Activated CD4-positive, alpha-beta memory T cell treated with anti-CD3 and anti-CD28 coated beads, Interleukin-2, amount 10 ng/mL, durations not matched to agents 7 days and 5 days (primary cell): ENCODE measurements at places on chromosomes 3 and 15.

- no peak overlapping the region for H3K27ac ChIP-seq
- H3K4me3 ChIP-seq = no peak overlapping the region
- no peak for DNase-seq
- H3K4me1 ChIP-seq = peaks cover 31% of the 10 kb centered on the region
Observed at GRCh38 chr15:64000183-64000951, 45.9 kb downstream of the DAPK2 start.

GRCh38 chr3:50418850-50419249 lies 59.5 kb upstream of the TMEM115 start:
- H3K27me3 ChIP-seq = no peaks in the 10 kb centered on the region
- H3K4me1 ChIP-seq = peaks cover 2% of the 10 kb centered on the region

DNA sequence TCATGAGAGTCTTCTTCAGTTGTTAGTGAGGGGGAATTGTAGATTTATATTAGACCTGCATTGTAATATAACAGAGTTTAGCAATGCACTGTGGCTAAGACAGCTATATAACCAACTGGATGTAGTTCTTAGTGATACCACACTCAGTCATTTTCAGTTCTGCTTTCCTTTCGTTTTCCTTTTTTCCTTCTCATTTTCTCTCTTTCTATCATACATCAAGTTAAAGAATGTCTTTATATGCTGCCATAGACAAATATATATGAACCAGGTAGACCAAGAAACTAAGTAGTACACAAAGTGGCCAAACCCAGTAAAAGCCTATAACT lies 43.7 kb upstream of the CD47 start:
- H3K4me1 ChIP-seq = peaks cover 69% of the 10 kb centered on the region
- peak overlapping the region; percentile 83 for H3K27ac ChIP-seq
- peaks cover 78% of the 10 kb centered on the region for H3K36me3 ChIP-seq
- peak overlapping the region; percentile 74 for H3K4me3 ChIP-seq
- DNase-seq = no peak
- no peaks in the 10 kb centered on the region for H3K27me3 ChIP-seq

DNA sequence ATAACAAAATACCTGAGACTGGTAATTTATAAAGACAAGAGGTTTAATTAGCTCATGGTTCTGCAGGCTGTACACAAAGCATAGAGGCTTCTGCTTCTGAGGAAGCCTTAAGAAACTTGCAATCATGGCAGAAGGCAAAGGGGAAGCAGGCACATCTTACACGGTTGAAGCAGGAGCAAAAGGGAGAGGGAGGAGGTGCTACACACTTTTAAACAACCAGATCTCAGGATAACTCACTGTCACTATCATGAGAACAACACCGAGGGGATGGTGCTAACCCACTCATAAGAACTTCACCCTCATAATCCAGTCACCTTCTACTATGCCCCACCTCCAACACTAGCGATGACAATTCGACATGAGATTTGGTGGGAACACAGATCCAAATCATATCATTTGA lies 54.4 kb downstream of the ATP8B4 start:
- no peak for DNase-seq
- peaks cover 45% of the 10 kb centered on the region for H3K4me1 ChIP-seq
- no peak overlapping the region for H3K27ac ChIP-seq
- H3K27me3 ChIP-seq = peaks cover 6% of the 10 kb centered on the region
- peaks cover 29% of the 10 kb centered on the region for H3K36me3 ChIP-seq

DNA sequence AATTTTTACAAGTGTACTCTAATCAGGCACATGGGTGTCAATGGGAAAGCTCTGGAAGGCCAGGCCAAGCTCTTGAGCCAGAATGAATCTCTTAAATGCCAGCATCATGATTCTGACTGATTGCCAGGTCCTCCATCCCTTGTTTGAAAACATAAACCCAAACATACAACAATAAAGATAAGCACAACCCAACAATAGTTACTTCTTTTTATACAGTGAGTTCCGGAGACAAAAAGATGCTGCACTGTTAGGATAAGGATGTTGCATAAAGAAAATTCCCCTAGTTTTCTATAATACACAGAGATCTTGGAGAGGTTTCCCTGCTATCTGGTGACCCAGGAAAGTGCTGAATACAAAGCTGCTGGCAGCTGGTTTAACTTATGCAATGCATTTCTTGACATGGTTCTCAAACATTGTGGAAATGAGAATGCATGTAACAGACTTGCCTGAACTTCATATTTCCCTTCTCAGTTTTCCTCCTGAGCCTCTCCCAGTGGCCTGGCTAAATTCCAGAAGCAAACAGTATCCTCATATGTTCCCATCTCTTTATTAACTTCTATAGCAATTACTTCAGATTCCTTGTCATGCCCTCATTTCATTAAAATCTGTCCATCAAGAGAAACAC lies 180.1 kb upstream of the PRICKLE2 start:
- H3K4me3 ChIP-seq = no peak overlapping the region
- H3K27ac ChIP-seq = no peak overlapping the region
- no peaks in the 10 kb centered on the region for H3K27me3 ChIP-seq
- no peak for DNase-seq
- H3K36me3 ChIP-seq = no peaks in the 10 kb centered on the region

DNA sequence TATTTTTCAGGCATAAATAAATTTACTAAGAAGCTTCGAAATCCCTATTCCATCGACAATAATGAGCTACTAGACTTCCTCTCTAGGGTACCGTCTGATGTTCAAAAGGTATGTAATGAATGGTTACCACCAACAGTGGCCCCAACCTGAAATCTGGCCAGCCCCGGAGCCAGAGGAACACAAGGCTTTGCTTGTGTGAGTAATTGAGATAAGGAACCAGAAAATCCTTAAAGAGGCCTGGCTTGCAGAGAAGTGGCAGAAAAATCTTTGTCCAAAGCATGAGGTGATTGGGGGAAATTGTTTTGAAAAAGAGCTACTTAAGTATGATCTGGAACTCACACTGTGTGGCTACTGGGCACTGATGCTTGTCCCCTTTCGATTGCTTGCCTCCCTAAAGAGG lies 245.3 kb downstream of the MCTP2 start:
- H3K36me3 ChIP-seq = peaks cover 38% of the 10 kb centered on the region
- H3K4me3 ChIP-seq = no peak overlapping the region
- DNase-seq = no peak
- H3K27me3 ChIP-seq = no peaks in the 10 kb centered on the region
- H3K4me1 ChIP-seq = no peaks in the 10 kb centered on the region

- no peaks in the 10 kb centered on the region for H3K36me3 ChIP-seq
- no peak overlapping the region for H3K27ac ChIP-seq
- peaks cover 19% of the 10 kb centered on the region for H3K4me1 ChIP-seq
Observed at GRCh38 chr3:58584690-58585004, 7.5 kb upstream of the FAM107A start.

GRCh38 chr3:196471551-196471950 lies 32.0 kb downstream of the RNF168 start:
- peaks cover 59% of the 10 kb centered on the region for H3K36me3 ChIP-seq
- peaks cover 22% of the 10 kb centered on the region for H3K4me1 ChIP-seq
- H3K4me3 ChIP-seq = no peak overlapping the region
- DNase-seq = no peak
- H3K27me3 ChIP-seq = no peaks in the 10 kb centered on the region

GRCh38 chr15:75869446-75869845 lies 26.2 kb downstream of the UBE2Q2 start:
- no peaks in the 10 kb centered on the region for H3K27me3 ChIP-seq
- DNase-seq = no peak
- H3K4me3 ChIP-seq = no peak overlapping the region
- no peak overlapping the region for H3K27ac ChIP-seq
- peaks cover 65% of the 10 kb centered on the region for H3K36me3 ChIP-seq

- no peaks in the 10 kb centered on the region for H3K4me1 ChIP-seq
- no peak overlapping the region for H3K27ac ChIP-seq
- DNase-seq = no peak
- H3K27me3 ChIP-seq = no peaks in the 10 kb centered on the region
Observed at GRCh38 chr15:71180986-71181853, 65.9 kb downstream of the THSD4 start.

GRCh38 chr15:96254173-96254572 lies 76.3 kb upstream of the NR2F2 start:
- no peaks in the 10 kb centered on the region for H3K36me3 ChIP-seq
- H3K27ac ChIP-seq = no peak overlapping the region
- DNase-seq = no peak
- H3K4me3 ChIP-seq = no peak overlapping the region
- no peaks in the 10 kb centered on the region for H3K27me3 ChIP-seq

DNA sequence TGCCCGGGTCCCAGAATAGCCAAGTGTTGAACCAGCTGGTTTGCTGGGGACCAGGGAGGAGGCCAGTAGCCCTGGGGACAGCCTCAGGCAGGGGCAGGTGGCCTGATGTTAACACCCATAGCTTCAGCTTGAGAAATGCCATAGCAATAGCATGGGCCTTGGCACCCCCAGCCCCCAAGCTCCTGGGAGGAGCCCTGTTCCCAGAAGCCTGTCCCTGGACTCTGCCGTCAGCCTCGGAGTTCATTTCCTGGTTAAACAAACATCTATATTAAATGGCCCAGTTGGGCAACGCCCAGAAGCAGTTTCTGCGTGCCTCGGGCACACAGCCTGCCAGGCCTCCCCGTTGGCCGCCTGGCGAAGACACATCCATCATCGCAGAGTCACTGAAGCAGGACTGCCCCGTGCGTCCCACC lies 58.2 kb downstream of the FGD5 start:
- H3K36me3 ChIP-seq = no peaks in the 10 kb centered on the region
- no peak overlapping the region for H3K27ac ChIP-seq
- peaks cover 21% of the 10 kb centered on the region for H3K4me1 ChIP-seq
- H3K4me3 ChIP-seq = no peak overlapping the region
- no peak for DNase-seq

- H3K27me3 ChIP-seq = no peaks in the 10 kb centered on the region
- DNase-seq = no peak
- peak overlapping the region; percentile 3 for H3K27ac ChIP-seq
- no peak overlapping the region for H3K4me3 ChIP-seq
- H3K36me3 ChIP-seq = peaks cover 76% of the 10 kb centered on the region
Observed at GRCh38 chr3:177041021-177041729, 156.1 kb downstream of the TBL1XR1 start.

DNA sequence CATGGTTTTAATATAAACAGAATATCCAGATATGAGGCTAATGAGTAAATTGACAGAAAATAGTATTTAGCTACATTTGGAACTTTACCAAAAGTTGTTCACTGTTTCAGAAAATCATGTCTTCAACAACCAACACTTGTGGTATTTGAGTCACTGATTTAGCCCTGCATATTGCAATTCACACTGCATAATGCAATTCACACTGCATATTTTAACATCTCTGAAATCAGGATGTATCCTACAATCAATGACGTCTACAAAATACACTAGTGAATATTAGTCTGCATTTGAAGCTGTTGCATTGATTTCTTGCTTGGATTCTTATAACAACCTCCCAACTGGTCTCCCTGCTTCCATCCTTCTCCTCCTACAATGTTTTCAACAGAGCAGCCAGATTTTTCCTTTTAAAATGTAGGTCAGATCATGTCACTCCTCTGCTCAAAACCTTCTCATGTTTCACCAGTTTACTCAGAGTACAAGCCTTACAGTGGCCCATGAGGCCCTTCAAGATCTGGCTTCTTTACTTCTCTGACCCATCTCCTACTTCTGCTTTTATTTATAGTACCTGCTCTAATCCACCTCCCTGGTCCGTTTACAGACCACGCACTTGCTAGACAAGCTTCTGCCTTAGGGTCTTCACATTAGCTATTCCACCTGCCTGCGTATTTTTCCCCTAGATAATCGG lies 11.4 kb upstream of the RAB11A start:
- H3K4me3 ChIP-seq = no peak overlapping the region
- no peaks in the 10 kb centered on the region for H3K36me3 ChIP-seq
- no peak for DNase-seq
- H3K4me1 ChIP-seq = peaks cover 15% of the 10 kb centered on the region

DNA sequence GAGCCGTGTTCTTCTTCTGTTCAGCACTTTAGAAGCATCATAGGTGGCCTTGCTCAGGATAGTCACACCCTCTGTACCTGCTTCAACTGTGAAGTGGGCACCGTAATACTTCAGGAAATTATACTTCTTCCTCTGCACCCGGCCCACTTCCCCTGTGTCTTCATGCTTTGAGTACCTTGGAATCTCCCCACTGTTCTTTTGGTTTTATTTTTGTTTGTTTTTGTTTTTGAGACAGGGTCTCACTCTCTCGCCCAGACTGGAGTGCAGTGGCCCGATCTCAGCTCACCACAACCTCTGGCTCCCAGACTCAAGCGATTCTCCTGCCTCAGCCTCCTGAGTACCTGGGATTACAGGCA lies 1.7 kb downstream of the P2RY14 start:
- peak; percentile 43 for DNase-seq
- peaks cover 51% of the 10 kb centered on the region for H3K4me1 ChIP-seq
- no peaks in the 10 kb centered on the region for H3K27me3 ChIP-seq

DNA sequence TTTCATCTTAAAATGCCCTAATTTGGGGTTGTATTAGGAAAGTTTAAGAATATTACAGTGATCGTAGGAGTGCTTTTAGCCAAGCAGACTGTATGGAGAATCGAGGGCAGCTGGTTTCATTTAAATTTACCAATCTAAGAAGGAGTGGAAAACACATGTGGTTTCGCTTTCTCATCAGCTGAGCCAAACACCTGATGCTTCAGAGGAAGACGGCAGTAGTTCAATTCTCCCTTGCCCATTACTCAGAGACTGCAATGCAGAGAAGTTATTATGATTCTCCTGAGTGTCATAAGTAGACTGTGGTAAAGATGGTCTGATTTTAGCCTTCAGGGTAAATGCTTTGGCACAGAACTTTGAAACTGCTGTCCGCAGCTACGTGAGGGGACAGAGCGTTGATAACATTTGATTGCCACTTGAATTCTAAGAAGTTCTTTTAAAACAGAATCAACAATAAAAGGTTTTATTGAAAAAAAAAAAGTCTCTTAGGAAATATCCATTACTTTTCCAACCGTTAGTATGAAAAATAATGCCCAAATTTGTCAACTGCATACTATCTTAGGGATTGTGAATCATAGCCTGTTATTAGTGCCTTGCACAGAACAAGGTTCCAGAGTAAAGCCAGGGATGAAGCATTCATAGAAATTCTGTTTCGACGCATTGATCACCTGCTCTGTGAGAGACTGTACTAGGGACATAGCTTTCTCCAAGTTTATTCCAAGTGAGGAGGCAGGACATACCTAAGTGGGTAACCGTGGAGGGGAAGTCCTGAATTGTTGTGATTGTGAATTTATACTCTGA lies 25.6 kb downstream of the LYSMD4 start:
- peak; percentile 40 for DNase-seq
- H3K4me1 ChIP-seq = peaks cover 42% of the 10 kb centered on the region
- H3K4me3 ChIP-seq = peak overlapping the region; percentile 49
- H3K36me3 ChIP-seq = peaks cover 13% of the 10 kb centered on the region
- H3K27ac ChIP-seq = peak overlapping the region; percentile 41

GRCh38 chr3:100395679-100396431 lies 5.0 kb downstream of the TOMM70 start:
- H3K4me3 ChIP-seq = no peak overlapping the region
- H3K4me1 ChIP-seq = peaks cover 46% of the 10 kb centered on the region
- no peak overlapping the region for H3K27ac ChIP-seq
- no peaks in the 10 kb centered on the region for H3K27me3 ChIP-seq
- no peak for DNase-seq
- H3K36me3 ChIP-seq = peaks cover 23% of the 10 kb centered on the region
